ENCODE measurements at places on chromosomes 3 and 15.

- DNase-seq, result no peak
These were observed 72.2 kb downstream of the TOP2B start for GRCh38 chr3:25592510-25592968.

GRCh38 chr3:63232764-63233396 is 45.2 kb upstream of the SYNPR start:
- DNase-seq, result no peak

GRCh38 chr15:71529361-71529760 is 281.0 kb upstream of the NR2E3 start:
- DNase-seq, result no peak

DNA sequence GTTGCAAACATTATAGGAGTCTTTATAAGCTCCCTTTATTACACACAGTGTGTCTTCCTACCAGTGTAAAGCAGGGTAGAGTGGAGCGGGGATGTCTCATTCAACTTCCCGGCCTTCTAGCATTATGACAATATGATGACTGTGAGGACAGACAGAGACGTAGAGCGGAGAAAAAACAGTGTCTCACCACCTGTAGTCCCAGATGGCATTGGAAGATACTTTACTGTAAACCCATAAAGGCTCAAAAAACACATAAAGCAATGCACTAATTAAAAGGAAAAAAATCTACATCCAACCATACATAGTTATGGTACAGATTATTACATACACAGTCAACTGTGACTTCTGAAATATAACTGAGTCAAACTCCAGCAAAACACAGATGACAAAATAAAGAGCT is 383.7 kb downstream of the MAGI1 start:
- no peak for DNase-seq

- no peak for DNase-seq
These were observed 155.0 kb downstream of the ATP8B4 start for GRCh38 chr15:49964061-49964460.

GRCh38 chr3:146747928-146748327 is 142.8 kb upstream of the PLSCR5 start:
- DNase-seq, result no peak

DNA sequence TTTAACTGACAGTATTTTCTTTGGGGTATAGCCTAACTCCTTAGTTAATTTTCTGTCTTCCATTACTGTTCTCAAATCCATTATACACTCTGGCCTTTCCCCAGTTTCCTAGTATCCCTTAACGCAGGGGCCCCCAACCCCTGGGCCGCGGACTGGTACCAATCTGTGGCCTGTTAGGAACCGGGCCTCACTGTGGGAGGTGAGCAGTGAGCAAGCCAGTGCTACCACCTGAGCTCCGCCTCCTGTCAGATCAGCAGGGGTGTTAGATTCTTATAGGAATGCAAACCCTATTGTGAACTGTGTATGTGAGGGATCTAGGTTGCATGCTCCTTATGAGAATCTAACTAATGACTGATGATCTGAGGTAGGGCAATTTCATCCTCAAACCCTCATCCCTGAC is 75.1 kb downstream of the DOCK3 start:
- no peak for DNase-seq

GRCh38 chr3:191342006-191342405 is 11.7 kb upstream of the UTS2B start:
- DNase-seq, result no peak

DNA sequence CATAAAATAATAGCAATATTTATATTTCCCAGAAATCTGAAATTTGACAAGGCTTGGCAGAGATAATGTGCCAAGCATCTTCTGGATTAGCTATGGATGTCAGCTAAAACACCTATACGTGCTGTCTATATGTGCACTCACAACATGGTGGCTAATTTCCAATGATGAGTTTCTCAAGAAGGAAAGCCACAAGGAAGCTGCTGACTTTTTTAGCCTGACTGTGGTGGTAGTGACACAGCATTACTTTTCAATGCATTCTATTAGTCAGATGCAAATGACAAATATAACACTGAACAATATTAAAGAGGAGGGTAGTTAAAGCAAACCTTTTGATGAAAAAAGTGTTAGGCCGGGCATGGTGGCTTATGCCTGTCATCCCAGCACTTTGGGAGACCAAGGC is 101.7 kb upstream of the CCDC54 start:
- no peak for DNase-seq

DNA sequence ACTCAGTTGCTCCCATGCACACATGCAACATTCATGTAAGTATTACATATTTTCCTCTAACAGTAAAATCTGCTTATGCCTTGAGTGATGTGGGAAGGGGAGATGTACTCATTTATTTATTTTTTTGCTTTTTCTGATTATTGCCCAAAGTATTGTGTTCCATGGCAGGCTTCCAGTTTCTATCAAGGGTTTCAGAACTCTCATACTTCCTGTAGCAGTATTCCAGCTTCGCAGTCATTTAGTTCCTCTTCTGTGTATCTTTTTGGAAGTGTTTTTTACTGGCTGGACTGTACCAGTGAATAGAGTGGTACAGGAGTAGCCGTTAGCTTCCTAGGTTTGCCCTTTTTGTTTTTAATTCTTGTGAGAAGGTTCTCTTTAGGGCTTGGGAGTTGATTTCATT is 26.9 kb downstream of the RAB11A start:
- DNase-seq, result no peak

- no peak for DNase-seq
These were observed 163.4 kb upstream of the ZNF385D start for GRCh38 chr3:21914451-21914850.

DNA sequence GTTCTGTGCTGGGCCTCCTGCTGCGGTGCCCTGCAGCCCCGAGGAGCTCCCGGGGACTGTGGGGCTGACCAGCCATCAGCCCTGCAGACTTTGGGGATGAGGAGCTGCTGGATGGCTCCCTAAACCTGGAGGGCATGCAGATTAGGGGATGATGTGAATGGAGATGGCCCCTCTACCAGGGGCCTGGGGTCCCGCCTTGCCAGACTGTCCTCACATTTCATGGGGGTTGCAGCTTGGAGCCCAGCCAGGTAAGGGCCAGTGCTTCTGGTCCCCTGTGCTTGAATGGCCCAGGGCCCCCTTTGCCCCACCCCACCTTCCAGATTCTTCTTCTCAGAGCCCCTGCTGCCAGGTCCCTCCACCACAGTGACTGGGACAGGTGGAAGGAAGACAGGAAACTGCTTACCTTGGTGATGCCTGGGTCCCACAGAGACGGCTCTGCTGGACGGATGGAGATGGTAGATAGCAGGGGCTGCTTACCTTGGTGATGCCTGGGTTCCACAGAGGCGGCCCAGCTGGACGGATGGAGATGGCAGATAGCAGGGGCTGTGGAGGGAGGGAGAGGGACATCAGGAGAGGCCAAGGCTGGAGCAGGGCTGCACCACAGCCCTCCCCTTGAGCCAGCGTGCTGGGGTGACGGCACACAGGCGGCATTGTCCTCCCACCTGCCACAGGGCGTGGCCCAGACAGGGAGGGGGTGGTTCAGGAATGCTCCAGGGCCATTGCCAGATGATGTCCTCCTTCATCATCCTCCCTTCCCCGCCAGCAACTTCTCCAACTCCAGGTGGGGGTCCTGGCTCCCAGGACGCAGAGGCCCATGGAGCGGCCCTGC is at the start of gene SPTBN5:
SPTBN5 (minus strand) TSS at position 632 of the 829 bp plus-strand sequence; CDS start at position 76, 556 bp downstream.
- DNase-seq, result no peak

- DNase-seq, result no peak
These were observed 35.4 kb upstream of the CORO2B start for GRCh38 chr15:68543165-68544008.

DNA sequence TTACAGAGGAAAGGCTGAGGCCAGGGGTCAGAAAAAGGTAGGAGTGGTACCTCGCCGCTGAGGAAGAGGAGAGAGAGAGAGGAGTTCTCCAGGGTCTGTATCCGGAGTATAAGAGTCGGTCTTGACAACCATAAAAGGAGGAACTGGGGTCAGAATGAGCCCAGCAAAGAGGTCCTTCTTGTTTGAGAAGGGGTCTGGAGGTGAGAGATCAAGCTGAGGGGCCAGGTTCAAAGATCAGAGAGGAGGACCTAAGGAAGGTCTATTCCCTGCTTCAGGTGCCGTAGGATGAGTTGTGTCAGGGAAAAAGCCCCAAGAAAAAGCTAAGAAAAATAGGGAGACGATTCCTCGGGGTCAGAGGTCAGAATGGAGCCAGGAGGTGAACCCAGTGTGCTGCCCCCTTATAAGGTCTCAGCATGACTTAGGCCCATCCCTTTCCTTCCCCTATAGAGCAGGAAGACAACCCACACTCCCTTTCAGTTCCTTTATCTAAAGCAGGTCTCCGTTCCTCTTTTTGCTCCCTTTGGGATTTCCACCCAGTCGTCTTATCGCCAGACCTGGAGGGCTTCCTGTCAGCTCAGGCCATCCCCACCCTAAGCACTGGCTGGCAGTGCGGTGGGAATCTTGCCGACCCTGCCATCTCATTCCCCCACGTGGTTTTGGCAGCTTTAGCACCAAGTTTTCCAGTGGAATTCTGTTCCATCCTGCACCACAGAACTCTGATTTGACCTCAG is 651 bp downstream of the MTMR14 start:
- DNase-seq, result no peak

- DNase-seq, result no peak
These were observed 121.2 kb downstream of the MECOM start for GRCh38 chr3:169542331-169542751.

GRCh38 chr15:92749216-92749615 is 93.6 kb upstream of the FAM174B start:
- DNase-seq, result no peak

- DNase-seq, result no peak
These were observed 396.5 kb upstream of the ATP10A start for GRCh38 chr15:26259581-26259980.

GRCh38 chr15:31843426-31844055 is 186.8 kb upstream of the CHRNA7 start:
- DNase-seq, result no peak

GRCh38 chr15:68812069-68812468 is 8.6 kb downstream of the ANP32A start:
- DNase-seq, result no peak

GRCh38 chr3:145333931-145334330 is 827.1 kb downstream of the PLOD2 start:
- no peak for DNase-seq

- no peak for DNase-seq
These were observed 51.7 kb downstream of the CASR start for GRCh38 chr3:122235147-122235546.

GRCh38 chr3:99882436-99883137 is 64.9 kb downstream of the CMSS1 start:
- no peak for DNase-seq

GRCh38 chr15:32952901-32953532 is 235.2 kb downstream of the GREM1 start:
- no peak for DNase-seq

DNA sequence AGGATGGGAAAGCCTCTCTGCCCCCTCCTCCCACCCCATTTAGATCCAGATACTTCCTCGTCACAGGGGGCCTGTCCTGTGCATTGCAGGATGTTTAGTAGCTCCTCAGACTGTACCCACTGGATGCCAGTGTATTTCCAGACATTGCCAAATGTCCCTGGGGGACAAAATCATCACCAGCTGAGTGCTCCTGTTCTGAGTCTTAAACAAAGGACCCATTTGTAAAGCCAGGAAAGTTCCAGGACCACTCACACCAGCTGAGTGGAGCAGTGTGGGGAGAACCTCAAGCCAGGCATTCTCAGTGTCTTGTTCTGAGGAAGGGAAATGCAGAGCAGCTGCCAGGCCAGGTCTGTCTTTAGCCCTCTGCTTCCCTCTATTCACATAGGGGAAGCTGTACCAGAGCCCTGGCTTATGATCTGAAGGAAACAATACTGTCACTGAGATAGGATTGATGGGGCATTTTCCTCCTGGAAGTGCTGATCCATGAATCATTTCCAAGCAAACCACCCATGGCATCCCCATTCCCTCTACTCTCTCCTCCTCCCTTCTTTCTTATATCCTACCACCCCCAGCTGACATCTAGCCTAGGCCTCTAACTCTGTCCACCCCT is 67.4 kb upstream of the MEX3B start:
- DNase-seq, result no peak
